Activated T-cell treated with anti-CD3 and anti-CD28 coated beads, Interleukin-2, amount 50 U/mL, for 4 hours (primary cell): ENCODE measurements at places on chromosomes 11 and 22.

GRCh38 chr11:73140213-73141030 lies 1.7 kb downstream of the FCHSD2 start:
- no peak for DNase-seq

DNA sequence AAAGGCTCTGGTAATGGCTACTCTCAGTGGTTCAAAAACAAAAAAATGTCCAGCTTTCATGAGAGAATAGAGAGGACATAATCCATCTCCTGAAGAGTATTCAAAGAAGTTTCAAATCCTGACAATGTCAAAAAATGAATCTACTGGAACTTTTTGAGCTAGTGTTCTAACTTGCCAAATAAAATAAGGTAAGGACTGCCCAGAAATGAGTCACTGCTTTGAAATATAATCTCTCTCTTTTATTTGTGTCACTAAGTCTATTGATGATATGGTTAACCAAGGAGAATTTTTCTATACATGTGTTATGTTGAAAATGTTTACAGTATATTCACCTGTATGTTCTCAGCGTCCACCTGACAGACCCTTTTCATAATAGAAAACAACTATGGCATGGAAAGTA lies 3.4 kb downstream of the GUCY1A2 start:
- no peak for DNase-seq

- no peak for DNase-seq
These were observed 194.3 kb upstream of the MTNR1B start for GRCh38 chr11:92775003-92775676.

GRCh38 chr11:114818382-114818781 lies 140.1 kb downstream of the NXPE2 start:
- DNase-seq = no peak

- DNase-seq = no peak
These were observed 318.5 kb downstream of the JRKL start for GRCh38 chr11:96708219-96708878.
